ENCODE measurements at places on chromosomes 7 and 10.
A peak's percentile ranks its signal among the peaks of the same experiment; 100 is the strongest.

DNA sequence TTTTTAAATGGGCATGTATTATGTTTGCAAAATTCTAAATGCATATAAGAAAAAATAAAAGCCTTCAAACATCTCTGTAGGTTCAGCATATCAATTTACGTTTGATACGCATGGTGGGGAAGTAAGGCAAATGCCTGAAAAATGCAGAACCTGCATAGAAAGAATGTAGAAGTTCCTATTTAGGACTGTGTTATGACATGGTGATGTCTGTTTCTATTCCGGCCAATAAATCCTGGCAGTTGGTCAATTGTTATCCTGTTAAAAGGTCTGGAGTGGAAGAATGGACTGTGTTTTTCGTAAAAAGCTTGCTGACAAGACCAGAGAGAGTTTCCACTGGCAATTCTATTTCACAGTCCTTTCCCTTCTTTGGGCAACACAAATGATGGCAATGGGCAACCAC lies 49.6 kb upstream of the CAV2 start:
- DNase-seq: no peak

DNA sequence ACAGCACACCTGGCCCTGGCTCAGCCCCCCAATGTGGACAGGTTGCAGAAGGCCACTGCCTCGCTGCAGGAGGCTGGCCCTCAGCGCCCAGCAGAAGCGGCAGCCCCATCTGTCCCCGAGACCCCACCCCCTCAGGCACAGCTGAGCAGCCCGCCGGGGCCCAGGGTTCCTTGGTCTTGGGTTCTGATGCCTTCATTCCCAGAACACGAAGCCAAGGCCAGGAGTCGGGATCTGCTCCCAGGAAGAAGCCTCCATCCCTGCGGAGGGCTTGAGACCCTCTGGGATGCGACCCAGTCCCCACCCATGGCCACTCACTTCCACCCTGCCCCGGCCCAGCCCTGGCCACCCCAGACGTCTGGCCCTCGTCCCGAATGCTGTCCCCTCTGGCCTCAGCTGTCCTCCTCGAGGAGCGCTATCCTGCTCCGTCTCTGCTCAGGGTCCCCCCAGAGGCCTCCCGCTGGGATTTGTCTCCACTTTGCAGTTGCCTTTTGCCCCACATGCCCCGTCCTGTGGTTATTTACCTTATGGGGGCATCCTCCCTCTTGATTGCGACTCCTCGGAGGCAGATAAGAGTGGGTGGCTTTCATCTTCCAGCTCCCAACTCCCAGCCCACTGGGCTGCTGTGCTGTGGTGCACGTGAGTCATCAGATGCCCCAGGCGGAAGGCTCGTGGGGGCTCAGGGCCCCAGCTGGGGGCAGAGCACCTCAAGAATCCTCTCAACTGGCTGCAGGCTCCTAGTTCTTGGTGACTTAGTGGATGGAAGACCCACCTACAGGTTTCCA lies 97.5 kb downstream of the MKI67 start:
- DNase-seq: no peak

DNA sequence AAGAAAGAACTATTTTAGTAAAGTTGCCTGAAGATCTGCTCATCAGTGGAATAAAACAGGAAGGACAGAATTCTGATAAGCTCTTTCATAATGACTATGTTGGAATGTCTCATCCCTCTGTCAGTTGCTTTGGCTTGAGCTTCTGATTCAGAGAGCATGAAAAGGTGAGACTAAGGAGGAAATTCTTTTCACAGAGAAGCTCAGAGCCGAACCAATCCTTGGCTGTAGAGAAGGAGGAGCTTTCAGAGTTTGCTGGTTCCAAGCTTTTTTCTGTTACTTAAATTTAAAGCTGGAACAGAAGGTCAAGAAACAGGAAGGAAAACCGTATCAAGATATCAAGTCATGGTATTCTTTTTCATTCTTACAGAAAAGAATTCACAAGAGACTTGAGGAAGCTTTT lies 24.0 kb downstream of the GSTO2 start:
- DNase-seq: no peak

- DNase-seq: peak; percentile 60
These were observed 171.1 kb upstream of the TBX20 start for GRCh38 chr7:35424869-35425495.

DNA sequence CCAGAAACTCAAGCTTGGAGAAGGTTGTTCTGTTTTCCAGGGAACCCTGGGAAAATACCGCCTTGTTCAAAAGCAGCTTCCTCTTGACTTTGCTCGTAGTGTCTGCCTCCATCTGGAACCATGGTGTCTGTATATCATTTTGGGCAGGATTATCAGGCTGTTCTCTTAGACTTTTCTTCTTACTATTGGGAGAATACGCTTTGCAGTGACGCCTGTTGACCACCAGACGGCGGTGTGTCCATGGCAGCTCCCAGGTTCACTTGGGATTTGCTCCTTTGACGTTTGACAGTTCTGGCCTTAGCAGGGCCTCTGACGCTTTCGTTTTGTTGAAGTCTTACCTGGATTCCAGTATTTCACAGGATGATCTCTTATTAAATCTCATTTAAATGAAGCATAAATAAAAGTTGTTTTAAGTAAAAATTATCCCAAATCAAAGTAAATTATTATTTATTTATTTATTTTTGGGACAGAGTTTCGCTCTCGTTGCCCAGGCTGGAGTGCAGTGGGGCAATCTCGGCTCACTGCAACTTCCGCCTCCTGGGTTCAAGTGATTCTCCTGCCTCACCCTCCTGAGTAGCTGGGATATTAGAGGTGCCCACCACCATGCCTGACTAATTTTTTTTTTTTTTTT lies 41.8 kb upstream of the GJD4 start:
- DNase-seq: peak; percentile 71

- DNase-seq: no peak
These were observed 6.9 kb downstream of the PPP2R2D start for GRCh38 chr10:131907679-131908078.

GRCh38 chr10:76435157-76435556 lies 1003.7 kb downstream of the LRMDA start:
- DNase-seq: no peak

DNA sequence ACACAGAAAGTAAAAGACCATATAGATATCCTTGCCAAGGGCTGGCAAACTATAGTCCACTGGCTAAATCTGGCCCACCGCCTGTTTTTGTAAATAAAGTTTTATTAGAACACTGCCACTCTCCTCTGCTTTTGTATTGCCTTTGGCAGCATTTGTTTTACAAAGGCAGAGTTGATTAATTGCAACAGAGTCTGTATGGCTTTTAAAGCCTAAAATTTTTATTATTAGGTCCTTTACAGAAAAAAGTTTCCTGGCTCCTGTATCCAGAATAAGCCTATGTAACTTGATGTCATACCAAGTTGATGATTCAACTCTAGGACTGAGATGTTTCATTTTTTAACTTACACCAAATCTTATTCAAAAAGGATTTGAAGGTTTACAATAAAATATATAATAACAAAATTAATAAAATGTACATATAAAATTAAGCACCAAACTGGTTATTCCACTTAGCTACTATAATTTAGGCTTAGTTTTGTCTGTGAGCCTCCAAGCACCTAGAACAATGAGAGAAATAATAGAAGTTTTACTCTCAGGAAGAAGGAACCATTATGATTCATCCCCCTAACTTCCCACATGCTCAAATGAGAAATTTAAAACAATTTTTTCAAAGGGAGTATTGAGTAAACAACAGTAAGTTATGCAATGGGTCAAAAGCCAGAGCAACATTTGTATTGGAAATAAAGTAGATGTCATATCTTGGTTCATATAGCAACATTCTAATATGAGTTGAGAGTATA lies 31.9 kb downstream of the CPED1 start:
- DNase-seq: no peak

DNA sequence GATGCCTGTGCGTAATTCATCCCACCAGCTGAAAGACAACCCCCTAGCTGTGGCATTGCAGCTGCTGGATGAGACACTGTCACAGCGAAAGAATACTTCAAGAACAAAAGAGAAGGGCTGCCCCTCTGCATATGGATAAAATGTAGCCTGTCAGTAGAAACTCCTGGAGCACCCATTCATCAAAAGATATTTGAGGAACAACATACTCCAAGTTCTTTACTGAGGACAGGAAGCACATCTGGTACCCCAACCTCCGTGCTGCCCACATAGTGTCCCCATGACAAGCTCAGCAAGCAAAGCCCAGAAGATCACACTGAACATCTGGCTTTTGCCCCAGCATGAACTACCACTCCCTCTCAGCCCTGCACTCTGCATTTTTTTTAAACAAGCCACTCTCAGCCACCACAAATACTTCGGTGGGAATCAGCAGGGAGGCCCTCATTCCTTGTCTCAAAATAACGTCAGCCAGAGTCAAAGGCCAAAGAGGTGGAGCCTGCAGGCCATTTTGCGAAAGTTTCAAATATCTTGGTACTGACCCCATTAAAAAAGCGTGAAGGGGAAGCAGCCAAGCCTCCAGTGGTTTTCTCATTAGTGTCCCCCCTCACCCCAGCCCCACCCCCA lies 1.7 kb downstream of the CREB3L2 start:
- no peak for DNase-seq
